BJ (cell line): ENCODE measurements at places on chromosomes 6 and 20.
A peak's percentile ranks its signal among the peaks of the same experiment; 100 is the strongest.

GRCh38 chr20:58550275-58551059 is 35.3 kb upstream of the APCDD1L start:
- DNase-seq, result peak; percentile 71

DNA sequence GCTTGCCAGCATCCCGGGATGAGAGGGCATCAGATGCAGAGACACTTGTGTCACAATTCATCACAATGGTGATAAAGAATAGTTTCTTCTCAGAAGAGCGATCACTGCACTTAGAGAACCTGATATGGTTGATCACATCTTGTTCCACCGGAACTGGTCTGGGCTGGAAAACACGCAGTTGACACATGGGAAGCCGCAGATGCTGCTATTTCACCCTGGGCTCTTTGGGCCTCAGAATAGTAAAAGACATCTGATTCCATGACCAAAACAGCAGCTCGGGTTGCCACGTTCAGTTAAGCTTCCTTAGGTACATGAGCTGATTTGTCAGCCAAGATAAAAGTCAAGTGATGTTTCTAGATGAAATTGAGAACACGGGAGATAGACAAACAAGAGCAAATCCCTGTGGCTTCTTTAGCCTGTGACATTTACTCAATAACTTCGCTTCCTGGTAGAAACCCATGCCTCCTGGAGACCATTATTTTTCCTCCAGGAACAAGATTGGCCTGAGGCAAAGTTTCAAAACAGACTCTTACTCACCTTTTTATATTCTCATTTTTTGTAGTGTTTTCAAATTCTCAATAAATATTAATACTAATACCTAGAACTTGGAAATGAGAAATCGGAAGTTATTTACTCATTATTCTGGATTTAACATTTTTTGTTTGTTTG is 59.4 kb downstream of the TRMT6 start:
- no peak for DNase-seq

DNA sequence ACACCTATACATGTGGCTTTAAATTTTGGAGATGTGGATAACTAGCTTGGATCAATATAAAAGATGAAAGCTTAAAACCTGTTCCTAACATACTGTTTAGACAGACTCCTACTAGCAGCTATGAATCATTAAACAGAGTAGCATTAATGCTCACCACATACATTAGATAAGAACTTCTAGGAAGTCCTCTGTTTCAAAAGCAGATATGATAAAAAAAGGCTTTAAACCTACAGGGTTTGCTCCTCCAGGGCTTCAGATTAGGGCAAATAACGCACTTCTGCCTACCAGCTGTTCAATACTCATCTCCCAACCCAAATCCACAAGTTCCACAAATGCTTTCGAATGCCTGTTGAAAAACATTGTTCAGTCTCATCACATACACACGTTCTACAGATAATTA is 1.5 kb downstream of the REPS1 start:
- no peak for DNase-seq

GRCh38 chr20:43542161-43542560 is 16.7 kb upstream of the SGK2 start:
- no peak for DNase-seq

GRCh38 chr6:135170238-135170637 is 10.9 kb upstream of the MYB start:
- DNase-seq, result no peak

DNA sequence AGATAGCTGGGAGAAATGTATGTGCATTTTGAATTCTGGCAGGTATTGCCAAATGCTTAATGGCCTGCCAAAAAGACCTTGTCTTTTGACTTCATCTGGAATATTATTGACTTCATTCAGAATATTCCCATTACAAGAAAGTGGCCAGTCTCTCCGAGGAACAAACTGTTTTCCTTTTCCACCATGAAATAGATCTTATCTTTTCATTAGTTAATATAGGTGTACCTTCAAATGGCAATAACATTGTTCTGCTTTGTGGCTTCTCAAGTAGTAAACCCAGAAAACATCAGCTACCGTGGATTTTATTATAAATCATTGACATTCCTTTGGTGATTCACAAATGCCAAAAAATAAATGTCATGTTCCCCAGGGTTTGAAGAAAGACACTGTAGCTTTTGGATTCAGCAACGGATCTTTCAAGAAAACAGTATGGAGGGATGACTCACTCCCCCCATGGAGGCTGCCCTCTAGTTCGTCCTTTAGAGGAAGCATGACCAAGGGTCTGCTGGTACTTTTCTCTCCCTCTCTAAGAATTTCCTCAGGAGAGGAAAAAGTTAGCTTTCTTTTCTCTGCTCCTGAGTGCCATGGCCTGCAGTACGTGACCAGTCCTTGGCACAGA is 1.1 kb upstream of the RNF182 start:
- DNase-seq, result peak; percentile 23

GRCh38 chr6:93915961-93916360 is 496.6 kb upstream of the EPHA7 start:
- DNase-seq, result no peak

DNA sequence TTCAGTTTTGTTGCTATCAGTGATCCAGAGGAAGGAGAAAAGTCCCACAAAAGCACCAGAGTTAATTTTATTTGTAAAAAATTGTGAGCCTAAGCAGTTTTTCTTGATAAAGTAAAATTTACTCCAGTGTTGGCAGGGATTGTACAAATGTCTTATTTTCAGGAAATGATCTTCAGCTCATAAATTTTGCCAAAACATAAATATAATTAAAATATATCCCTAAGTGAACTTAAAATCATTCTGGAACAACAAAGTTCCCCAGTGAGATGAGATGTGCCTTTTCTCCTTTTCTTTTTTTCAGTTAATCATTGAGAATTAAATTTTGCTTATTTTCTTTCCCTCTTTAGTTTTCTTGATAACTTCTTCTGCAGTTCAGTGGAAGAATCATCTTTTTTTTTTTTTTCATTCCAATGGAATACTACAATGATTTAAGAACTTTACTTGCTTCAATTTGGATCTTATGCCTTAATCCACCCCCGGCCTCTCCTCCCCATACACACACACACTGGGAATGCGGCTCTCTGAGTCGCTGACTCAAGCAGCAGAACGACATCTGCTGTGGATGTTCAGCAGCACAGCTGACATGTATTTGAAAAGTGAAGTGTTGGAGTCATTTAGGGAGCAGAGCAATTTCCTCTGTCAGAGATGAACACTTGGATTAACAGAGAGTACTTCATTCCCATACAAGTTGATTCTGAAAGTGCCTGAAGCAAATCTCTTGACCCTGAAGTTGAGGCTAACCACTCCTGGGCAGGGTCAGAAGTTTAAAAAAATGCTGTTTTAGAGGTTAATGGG is 27.7 kb upstream of the LAMA4 start:
- DNase-seq, result peak; percentile 83

- DNase-seq, result no peak
These were observed 109.7 kb upstream of the NRSN1 start for GRCh38 chr6:24016286-24016685.

DNA sequence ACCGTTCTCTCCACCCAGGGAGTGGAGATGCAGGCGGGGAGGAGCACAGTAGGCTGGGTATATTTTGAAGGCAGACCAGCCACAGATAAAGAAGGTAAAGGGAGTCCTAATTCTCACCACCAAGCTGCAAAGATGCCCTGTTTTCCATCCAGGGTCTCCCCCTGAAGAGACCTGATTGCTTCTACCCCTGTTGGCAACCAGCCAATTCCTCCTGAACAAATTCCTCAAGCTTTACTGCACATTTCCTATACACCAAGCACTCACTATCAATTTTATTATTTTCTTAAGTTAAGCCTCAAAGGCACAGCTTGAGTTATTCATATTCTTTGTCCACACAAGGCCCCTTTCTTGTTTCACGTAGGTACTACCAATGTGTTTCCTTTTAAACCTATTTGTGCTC is 214.4 kb downstream of the EYA2 start:
- DNase-seq, result no peak

DNA sequence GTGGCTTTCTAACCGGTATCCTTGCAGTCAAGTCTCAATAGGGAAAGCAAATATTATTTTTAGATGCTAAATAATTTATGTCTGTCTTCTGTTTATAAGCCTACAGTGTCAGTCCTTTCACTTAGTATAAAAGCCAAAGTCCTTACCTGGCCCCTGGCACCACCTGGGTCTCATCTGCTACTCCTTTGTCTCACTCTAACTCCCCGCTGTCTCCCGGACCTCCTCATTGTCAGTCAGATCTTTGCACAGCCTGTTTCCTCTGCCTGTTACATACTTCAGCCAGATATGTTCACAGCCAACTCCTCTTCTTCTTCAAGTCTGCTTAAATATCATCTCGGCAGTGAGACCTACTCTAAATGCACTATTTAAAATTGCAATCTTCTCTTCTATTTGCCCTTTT is 84.2 kb downstream of the THEMIS start:
- no peak for DNase-seq

GRCh38 chr6:111050261-111051023 is 36.9 kb upstream of the SLC16A10 start:
- DNase-seq, result no peak

DNA sequence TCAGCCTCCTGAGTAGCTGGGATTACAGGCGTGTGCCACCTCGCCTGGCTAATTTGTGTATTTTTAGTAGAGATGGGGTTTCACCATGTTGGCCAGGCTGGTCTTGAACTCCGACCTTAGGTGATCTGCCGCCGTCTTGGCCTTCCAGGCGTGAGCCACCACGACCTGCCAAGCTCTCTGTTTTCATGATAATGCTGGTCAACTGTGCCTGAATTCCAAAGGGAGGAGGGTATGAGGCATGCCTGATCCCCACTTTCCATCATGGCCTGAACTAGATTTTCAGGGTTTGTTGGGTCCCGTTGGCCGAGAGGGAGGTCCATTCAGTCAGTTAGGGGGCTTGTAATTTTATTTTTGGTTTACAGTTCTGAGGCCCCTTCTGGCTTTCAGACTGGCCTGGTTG is 28.0 kb upstream of the ANGPT4 start:
- DNase-seq, result no peak

- DNase-seq, result no peak
These were observed 31.5 kb downstream of the PYGB start for GRCh38 chr20:25279403-25279802.

GRCh38 chr6:23713211-23713610 is 412.8 kb upstream of the NRSN1 start:
- DNase-seq, result no peak

DNA sequence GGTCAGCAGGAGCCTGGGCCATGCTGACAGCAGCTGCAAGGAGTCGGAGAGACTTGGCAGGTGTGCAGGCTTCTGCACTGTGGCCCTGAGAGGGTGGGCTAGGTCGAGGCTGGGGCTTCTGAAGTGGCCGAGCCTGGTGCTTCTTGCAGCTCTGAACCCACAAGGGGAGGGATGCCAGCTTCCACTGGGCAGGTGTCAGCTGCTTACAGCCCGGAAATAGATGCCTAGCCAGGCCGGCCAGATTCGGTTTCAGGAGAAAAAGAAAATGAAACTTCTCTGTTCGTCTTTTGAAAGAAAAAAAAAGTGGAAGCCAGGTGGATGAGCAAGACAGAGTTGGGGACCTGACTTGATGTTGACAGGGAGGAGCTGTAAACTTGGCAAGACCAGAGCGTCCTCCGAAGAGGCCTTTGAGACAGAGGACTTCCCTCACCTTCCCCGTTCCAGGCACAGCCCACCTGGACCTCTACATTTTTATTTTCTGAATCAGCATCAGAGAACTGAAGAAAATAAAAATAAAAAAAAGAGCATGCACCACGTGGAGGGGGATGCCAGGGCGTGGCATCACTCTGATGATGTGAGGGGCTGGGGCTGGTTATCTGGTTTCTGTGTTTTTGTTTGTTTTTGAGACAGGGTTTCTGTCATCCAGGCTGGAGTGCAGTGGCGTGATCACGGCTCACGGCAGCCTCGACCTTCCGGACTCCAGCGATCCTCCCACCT is at the start of gene ZBP1:
TSS of gene ZBP1 (minus strand) at position 153 of the 717 bp plus-strand sequence. CDS start at position 22, 131 bp downstream.
- DNase-seq, result no peak

DNA sequence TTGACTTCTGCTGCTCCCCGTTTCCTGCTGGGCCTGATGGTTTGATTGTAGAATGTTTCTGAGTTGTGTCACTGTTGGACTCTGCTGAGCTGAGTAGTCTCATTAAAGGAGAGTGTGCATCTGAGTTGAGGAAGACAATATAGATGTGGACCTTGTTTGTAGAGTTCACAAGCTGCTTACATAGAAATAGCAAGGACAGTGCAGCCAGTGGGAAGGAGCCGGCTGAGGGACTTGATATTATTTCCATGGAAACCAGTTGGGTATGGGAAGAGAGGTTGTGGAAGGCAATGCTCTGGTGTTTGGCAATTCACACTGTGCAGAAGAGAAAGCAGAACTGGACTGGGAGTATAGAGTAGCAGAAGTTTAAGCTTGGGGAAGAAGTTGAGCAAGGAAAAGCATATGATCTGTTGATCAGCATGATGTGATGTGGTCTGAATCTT is 14.8 kb downstream of the IGF2R start:
- no peak for DNase-seq

GRCh38 chr6:48844696-48845095 is 618.4 kb downstream of the MMUT start:
- DNase-seq, result no peak

DNA sequence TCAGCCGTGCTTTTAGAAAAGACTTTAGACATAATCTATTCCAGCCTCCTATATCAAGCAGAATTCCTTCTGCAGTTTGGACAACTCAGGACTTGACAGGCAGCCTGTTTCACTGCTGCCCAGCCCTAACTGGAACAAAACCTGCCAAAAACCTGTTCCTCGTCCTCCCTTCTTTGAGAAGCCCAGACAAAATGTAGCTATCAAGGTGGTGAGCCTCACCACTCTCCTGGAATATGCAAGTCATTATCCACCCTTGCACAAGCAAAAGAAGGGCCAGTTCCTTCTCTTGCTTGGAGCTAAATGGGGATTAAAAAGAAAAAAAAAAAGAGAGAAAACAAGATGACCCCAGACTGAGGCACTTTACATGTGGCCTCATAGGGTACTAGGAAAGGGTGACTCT is 64.2 kb downstream of the TFAP2A start:
- DNase-seq, result no peak

GRCh38 chr6:119142041-119142440 is 63.6 kb upstream of the FAM184A start:
- no peak for DNase-seq

DNA sequence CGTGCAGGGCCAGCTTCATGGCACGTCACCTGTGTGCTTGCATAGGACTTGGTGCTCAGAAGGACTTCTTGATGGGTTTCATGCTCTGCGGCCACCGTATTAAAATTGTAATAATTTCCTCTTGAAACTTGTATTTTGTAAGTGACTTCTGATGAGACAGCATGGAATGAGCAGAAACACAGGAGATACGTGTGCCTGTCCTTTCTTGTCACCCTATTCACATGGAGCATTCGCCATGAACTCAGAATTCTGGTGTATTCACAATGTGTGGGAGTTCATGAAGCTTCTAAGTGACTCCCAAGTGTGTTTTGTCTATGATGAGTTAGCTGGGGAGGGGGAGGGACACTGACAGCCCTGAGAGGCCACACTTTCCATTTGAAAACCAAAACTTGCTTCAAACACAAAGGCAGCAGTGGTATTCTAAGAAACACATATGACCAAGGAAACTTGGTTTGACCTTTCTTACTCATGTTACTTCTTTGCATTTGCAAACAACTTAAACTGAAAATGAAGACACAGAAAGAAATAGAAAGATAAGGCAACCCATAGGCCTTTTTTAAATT is 92.1 kb upstream of the NEDD9 start:
- no peak for DNase-seq

DNA sequence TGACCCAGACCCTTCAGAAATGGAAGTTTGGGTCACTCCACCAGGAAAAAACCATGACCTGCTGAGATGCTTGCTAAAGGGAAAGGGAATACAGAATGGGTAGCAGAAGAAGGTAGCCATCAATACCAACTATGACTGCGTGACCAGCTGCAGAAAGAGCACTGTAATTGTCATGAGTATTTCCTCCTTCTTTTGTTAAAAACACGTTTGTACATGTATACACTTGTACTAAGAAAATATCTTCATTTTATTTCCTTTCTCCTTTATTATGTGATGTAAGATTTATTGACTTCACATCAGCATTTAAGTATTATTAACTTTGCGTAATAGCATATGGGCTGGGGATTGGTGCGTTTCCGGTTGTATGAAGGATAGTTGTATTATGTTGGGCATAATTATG is 12.6 kb upstream of the MUC21 start:
- no peak for DNase-seq
